Stimulated activated CD8-positive, alpha-beta memory T cell treated with anti-CD3 and anti-CD28 coated beads, Interleukin-4, amount 100 ng/mL, for 1 hour (primary cell): ENCODE measurements at places on chromosomes 1 and 21.

- DNase-seq = no peak
Observed at GRCh38 chr1:29924017-29924431, 687.7 kb downstream of the PTPRU start.

GRCh38 chr1:110874324-110875215 lies 1.6 kb downstream of the CD53 start:
- no peak for DNase-seq

GRCh38 chr1:195745189-195746010 lies 862.8 kb downstream of the KCNT2 start:
- no peak for DNase-seq

- DNase-seq = no peak
Observed at GRCh38 chr1:224637515-224637914, 21.4 kb downstream of the CNIH3 start.

DNA sequence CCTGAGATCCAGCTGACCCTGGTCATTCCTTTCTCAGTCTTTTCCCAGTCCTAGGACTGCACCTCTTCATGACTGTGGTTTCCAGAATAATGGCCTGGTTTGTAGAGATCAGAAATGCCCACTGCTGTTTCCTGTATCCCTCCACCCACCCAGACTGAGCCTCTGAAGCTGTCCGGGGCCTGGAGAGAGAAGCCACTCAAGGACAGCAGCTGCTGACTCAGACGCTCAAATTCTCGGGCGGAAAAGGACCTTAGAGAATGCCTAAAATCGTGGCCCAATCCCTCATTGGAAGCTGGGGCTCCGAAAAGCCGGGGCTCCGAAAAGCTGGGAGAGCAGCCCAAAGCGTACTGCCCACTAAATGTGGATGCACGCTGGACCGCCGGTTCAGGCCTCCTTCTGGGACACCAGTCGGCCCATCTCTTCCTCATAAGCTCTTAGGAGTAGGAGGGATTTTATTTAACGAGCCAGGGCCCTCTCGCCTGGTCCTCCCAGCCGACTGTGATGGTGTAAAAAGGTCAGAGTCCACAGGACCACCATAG lies 7.8 kb upstream of the GPR61 start:
- DNase-seq = no peak

GRCh38 chr1:25990702-25991395 lies 7.0 kb downstream of the PAFAH2 start:
- peak; percentile 40 for DNase-seq

DNA sequence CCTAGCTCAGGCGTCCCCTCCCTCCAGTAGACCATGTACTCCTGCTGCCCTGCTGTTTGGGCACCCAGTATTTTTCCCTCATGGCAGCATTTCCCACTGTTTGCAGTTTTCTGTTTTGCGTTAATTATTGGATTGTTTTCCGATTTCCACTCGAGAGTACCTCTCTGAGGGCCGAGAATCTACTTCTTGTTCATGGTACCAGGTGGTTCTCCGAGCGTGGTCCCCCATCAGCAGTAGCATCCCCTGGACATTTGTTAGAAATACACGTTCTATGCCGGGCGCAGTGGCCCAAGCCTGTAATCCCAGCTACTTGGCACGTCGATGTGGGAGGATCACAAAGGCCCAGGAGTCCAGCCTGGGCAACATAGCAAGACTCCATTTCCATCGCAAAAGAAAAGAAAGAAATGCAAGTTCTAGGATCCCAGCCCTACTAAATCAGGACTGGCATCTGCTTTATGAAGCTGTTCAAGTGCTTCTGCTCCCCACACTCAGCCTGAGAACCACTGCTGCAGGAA lies 690 bp downstream of the RRP1 start:
- no peak for DNase-seq

DNA sequence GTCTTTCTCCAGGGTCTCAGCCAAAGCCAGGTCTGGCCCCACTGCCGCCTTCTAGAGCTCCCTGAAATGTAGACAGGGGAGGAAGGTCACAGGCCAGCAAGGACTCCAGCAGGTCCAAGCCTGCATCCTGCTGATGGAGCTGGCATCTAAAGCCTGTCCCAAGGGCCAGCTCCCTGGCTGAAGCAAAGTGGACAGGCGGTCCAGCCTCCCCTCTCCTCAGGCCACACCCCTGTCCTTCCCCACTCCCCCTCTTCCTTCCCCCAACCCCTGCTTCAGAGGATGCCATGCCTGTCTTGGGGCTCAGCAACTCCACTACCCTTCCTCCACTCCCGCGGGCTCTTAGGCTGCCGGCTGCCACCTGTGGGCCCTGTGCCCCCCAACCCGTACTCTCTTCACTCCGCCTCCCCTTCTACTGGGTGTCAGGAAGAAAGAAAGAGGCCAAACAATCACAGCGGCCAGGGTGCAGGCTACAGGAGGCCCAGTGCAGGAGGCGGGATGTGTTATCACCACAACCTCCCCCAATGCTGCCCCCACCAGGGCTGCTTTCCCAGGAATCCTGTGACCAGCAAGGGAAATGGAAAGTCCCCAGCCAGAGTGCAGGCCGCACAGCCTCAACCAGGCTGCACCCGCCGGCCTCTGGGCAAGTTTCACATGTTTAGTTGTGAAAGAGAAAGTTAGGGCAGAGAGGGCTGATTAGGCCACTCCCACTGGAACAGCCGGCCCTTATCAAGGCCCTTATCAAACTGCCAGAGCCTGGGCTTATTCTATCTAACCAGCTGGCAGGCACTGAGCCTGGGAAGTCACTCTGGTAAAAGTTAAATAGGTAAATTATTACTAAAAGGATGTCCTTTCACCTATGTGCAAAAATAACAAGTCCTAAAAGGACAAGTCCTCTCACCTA lies 34.1 kb downstream of the ACOT7 start:
- DNase-seq = no peak

GRCh38 chr1:30418061-30418938 lies 305.1 kb downstream of the MATN1 start:
- DNase-seq = no peak

GRCh38 chr1:218783131-218783530 lies 390.5 kb upstream of the LYPLAL1 start:
- DNase-seq = no peak

DNA sequence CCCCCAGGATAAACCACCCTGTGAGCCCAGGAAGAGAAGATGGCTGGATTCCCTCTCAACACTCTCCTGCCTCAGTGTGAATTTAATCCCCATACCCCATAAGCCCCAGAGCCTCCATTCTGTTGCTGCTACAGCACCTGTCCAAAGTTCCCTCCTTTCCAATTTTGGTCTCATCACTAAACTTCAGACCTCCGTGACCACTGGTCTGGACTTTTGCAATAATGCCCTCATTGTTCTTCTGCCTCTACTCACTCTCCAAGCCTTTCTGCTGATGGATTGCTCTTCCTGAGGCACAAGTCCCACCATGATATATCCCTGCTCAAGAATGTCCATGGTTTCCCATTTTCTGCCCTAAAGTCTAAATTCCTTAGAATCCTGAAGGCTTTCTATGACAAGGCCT lies 83.2 kb downstream of the CD58 start:
- no peak for DNase-seq

- no peak for DNase-seq
Observed at GRCh38 chr21:40768056-40768455, 78.9 kb downstream of the DSCAM start.

- no peak for DNase-seq
Observed at GRCh38 chr1:186152620-186153239, 222.3 kb downstream of the TPR start.

- no peak for DNase-seq
Observed at GRCh38 chr1:207644166-207644851, 624 bp upstream of the CR1L start.

DNA sequence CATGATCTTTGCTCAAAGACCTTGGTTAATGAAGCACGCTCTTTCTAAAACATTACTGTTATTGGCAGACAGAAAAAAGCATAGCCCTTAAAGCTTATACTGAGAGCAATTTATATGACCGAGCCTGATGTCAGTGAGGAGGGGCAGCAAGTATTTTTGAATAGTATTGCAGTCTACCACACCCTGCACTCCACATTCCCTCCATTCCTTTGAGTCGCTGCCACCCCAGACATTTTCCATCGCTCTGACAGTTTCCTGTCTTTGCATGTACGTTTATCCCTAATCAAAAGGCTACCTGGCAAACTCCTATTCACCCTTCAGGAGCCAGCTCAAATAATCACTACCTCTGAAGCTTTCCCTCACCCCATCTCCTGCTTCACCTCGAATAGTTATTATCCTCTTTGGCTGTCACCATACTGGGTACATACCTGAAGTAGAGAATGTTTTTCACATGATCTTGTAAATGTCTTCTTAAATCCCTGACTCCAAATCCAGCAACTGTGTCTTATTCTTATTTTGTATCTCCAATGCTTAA lies 5.5 kb upstream of the JUN start:
- no peak for DNase-seq

- no peak for DNase-seq
Observed at GRCh38 chr1:32769524-32770220, 47.5 kb downstream of the YARS1 start.

GRCh38 chr1:8152731-8153702 lies 126.9 kb upstream of the ERRFI1 start:
- DNase-seq = peak; percentile 9

- no peak for DNase-seq
Observed at GRCh38 chr1:243250102-243250501, 5.0 kb downstream of the CEP170 start.

- DNase-seq = no peak
Observed at GRCh38 chr1:30822966-30823581, 65.5 kb upstream of the LAPTM5 start.

GRCh38 chr1:22428672-22429071 lies 23.0 kb upstream of the ZBTB40 start:
- DNase-seq = no peak

- no peak for DNase-seq
Observed at GRCh38 chr1:243667591-243667990, 182.5 kb downstream of the AKT3 start.

- no peak for DNase-seq
Observed at GRCh38 chr1:4549930-4550329, 104.5 kb upstream of the AJAP1 start.

GRCh38 chr1:21700094-21700493 lies 30.9 kb upstream of the RAP1GAP start:
- no peak for DNase-seq

- no peak for DNase-seq
Observed at GRCh38 chr1:234617131-234617985, 7.4 kb upstream of the IRF2BP2 start.

DNA sequence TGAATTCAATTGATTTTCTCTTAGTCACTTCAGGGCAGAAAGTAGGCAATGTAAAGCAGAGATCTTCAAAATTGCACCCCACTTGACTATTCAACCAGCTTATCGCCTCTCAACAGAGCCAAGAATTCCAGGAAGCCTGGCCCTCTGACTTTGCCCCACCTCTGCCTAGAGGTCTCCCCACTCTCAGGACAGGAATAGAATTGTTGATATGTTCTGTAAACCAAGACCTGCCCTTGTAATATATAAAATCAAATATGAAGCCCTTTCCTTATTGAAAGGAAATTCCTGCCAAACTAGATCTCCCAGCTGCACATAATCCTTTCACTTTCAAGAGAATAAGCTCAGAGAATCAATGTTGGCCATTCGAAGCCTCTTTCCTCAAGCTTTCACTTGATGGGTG lies 116.1 kb upstream of the DPT start:
- DNase-seq = no peak

DNA sequence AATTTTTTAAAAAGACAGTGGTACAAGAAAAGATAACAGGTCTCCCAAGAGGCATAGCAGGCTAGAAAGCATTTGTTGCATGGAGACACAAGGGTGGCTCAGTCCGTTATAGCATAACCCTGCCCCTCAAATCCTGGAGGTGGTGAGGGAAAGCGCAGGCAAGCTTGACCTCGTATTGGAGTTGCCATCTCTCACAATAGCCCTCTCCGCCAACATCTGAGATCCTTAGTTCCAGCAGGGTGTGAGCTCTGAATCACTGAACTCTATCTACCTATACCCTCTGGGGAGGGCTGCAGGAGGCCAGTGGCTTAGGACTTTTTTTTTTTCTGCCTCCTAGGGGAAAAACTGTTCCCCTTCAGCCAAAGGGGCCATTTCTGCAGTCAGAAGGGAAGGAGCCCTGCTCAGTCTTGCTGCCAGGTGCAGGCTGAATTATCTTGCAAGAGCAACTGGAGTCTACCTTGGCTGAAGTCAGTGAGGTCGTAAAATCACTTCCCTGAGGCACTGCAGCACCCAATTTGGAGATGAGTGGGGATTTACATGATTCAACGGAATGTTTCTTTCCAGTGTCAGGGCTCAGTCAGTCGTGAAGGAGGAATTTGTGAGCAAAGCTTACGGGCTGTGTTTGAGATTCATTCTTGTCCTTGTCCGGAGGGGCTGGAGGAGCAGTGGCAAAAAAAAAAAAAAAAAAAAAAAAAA lies 17.2 kb upstream of the C8A start:
- no peak for DNase-seq

- DNase-seq = no peak
Observed at GRCh38 chr21:38982096-38982495, 176.4 kb downstream of the ETS2 start.

- DNase-seq = no peak
Observed at GRCh38 chr1:4546911-4547310, 107.5 kb upstream of the AJAP1 start.

- DNase-seq = no peak
Observed at GRCh38 chr1:153505576-153505975, 30.2 kb downstream of the S100A6 start.

GRCh38 chr1:36481771-36482723 lies 666 bp downstream of the CSF3R start:
- no peak for DNase-seq

DNA sequence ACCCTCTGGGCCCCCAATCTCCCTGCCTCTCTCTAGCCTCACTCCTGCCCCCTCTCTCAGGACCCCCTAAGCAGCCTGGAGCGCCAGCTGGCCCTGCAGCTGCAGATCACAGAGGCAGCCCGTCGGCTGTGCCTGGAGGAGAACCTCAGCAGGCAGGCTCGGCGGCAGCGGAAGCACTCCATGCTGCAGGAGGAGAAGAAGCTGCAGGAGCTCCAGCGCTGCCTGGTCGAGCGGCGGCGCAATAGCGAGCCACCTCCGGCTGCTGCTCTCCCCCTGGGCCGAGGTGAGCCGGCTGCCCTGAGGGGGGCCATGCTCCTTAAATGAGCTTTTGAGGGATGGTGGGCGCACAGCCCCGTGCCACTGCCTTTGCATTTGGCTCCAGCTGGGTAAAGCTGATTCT lies 6.2 kb downstream of the INAVA start:
- no peak for DNase-seq

DNA sequence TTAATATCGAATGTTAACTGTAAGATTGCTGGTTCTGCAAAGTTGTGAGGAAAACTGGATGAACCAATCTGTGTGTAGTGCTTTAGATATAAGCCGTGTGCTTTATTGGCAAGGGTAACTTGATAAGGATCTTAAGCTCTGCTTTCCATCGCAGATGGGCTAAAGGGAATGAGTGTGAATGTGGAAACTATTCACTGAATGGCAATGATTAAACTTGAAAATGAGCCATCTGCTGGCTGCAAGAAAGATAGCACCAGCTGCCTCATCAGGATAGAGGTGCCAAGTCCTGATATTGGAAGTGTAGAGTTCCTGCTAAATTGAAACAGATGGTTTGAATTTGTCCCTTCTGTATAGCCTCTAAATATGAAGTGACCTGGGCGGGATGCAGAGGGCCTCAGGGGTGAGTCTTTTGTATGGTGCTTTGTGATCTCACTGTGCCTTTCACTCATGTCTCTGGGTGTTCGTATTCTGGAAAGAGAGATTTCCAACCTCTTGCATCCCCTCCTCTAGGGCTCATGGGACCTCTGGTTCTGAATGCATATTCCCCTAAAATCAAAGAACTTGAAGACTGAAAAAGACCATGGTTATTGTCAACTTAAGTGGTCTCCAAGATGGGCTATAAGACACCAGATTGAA lies 9.2 kb downstream of the FCRL3 start:
- DNase-seq = no peak

- no peak for DNase-seq
Observed at GRCh38 chr1:119485201-119485600, 21.8 kb upstream of the HSD3B1 start.
